ENCODE measurements at places on chromosomes 13 and 19.

- no peak for DNase-seq
Observed at GRCh38 chr13:70324519-70324918, 216.3 kb upstream of the KLHL1 start.

DNA sequence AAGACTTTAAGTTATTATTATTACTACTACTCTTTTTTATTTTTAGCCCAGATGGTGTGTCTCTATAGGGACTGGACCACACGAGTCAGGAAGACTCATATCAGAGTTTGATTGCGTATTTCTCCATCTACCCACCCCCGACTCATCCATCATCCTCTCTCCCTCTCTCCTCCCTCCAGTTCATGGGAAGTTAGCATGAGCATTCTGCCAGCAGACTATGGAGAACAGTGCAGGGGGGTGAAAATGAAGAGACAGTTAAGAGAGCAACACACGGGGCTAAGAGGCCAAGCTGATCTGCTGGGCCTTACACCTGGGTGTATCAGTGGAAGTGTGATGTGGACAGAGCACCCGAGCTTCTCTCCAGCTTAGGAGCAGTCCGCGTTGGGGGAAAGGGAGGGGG, 95.0 kb downstream of the UQCRFS1 start:
- DNase-seq, result peak; percentile 6

DNA sequence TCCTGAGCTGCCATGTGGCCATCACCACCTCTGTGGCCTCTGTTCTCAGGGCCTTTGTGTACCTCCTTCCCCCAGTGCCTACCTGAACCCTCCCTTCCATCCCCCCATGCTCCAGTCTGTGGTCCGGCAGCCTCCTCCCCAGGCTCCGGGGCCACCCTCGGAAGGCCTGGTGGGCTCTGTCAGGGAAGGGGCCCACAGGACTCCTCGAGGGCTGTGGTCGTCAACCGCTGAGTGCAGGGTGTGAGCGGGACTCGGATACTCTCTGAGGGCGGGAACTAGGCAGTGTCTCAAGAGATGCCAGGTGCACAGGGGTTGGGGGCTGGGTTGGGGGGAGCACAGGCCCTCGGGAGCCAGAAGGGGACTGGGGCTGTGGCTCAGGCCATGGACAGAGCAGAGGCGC, 3.9 kb downstream of the MAP2K7 start:
- no peak for DNase-seq

- no peak for DNase-seq
Observed at GRCh38 chr13:107678075-107678689, 537.2 kb downstream of the LIG4 start.

DNA sequence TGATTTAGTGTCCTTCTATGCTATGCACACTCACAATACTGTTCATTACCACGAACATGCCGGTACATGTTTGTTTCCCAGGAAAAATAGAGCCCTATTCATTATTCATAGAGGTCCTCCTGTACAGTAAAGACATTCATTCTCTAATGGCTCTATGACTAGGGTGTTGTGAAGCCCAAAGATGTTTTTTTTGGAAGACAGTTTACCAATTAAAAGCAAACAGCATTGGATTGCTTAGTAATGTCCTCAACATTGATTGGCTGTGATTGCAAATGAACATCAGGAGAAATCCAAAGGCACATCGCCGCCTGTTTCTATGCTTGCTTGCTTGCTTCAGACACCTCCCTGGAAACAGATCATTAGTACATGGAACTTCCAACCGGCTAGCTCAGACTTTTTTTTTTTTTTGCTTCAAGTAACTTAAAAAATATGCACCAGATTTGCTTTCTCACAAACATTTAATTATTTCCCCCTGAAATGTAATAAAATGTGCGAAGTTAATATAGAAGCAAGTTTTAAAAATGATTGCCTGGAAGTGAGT, 8.8 kb upstream of the GPC6 start:
- DNase-seq, result no peak

DNA sequence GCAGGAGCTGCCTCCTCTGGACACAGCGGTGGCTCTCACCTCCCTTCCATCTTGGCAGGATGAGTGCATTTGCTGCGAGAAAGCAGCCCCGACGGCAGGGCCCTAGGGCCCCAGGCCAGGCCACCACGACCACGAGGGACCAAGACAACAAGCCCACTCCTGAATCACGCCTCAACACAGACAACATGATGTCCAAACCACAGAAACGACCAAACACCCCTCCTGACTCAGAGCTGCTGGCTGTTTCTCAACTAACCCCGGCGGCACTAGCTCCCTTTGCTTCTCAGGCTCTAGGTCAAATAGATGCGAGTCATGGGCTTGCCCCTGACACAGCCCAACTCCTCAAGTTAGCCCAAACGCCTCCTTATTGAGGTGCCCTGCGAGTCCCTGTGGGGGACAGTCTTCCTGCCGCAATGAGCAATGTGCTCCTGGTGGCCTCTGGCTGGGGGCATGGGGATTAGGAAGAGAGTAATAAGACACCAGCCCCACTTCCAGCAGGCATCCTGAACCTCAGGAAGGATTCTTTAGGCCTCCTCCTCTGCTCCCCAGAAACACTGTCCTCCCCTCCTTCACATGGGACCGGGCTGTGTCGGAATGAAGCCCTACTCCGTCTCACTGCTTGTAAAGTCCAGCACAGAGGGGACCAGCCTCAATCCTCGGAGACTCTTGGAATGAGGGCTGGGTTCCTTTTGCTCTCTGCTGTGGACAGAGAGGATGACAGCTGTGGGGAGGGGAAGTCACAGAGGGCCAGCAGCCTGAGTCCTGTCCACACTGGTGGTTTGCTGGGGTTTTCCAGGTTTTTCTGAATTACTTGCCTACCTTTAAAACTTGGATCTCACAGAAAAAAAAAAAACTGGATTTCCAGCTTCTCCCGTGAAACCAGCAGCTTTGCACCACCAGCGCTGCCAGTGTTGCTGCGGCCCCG, 6.9 kb upstream of the ATF5 start:
- DNase-seq, result peak; percentile 69
